ENCODE measurements at places on chromosomes 6 and 20.

GRCh38 chr6:24547243-24547642 lies 52.5 kb downstream of the ALDH5A1 start:
- DNase-seq, result peak; percentile 66

DNA sequence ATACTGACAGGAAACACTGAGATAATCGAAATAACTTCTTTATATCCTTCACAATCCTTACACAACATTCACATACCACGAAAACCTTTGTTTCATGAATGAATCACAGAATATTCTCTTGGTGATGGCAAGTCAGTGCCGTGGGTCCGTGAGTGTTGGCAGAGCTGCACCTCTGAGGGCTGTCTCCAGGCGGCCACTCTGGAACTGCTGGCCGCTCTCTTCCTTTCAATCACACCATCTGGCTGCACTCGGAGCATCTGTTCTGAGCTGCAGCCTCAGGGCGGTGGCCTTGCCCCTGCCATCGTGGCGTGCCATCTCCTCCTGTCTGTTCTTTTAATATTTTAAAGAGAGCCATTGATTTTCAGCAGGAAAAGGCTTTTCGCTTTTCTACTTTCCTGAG lies 129.4 kb upstream of the AFDN start:
- no peak for DNase-seq

- DNase-seq, result no peak
Measured at GRCh38 chr6:142925575-142926110, 19.3 kb downstream of the HIVEP2 start.

- DNase-seq, result no peak
Measured at GRCh38 chr6:163354761-163355425, 59.6 kb upstream of the QKI start.
